Osteoblast (primary cell): ENCODE measurements at places on chromosomes 6 and 20. TPM values are rescaled to one million over a fixed set of nuclear protein-coding genes. Genes with fewer than 3 reads are reported as not detected.

DNA sequence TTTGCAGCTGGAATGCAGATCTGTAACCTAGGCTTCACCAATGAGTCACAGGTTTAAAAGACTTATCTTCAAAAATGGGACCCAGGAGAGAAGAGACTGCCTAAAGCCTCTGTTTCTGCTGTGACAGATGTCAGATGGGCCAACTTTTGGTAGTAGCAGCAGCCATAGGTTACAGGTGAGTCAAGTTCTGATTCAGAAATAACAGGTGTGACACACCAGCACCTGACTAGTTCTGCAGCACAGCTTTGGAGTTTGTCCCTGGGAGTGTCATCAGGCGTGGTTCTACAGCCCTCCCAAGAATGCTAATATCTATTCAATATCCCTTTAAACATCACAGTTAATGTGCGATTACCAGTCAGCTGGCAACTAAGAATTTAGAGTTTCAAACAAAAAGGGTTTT lies 121.9 kb upstream of the BTN3A2 start:
- DNase-seq = no peak

GRCh38 chr6:131945971-131946370 lies 5.2 kb downstream of the CCN2 start:
- no peak for DNase-seq

GRCh38 chr6:53741034-53741823 lies 53.6 kb upstream of the LRRC1 start:
- DNase-seq = no peak

DNA sequence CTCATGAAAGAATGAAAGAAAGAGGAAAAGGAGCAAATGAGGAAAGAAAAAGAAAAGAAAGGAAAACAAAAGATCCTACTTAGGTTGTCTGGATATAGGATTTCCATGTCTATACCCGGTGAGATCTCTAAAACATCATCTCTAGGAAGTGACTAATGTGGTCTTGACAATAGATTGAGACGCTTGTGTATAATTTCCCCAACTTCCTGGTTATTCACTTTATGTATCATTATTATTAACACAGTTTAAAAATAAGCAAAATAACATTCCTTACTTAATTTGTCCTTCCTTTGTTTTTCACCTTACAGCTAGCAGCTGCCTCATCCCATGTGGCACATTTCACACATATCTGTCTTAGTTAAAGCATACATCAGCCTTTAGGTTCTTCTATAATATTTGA lies 27.0 kb downstream of the LAMA4 start:
- DNase-seq = no peak

DNA sequence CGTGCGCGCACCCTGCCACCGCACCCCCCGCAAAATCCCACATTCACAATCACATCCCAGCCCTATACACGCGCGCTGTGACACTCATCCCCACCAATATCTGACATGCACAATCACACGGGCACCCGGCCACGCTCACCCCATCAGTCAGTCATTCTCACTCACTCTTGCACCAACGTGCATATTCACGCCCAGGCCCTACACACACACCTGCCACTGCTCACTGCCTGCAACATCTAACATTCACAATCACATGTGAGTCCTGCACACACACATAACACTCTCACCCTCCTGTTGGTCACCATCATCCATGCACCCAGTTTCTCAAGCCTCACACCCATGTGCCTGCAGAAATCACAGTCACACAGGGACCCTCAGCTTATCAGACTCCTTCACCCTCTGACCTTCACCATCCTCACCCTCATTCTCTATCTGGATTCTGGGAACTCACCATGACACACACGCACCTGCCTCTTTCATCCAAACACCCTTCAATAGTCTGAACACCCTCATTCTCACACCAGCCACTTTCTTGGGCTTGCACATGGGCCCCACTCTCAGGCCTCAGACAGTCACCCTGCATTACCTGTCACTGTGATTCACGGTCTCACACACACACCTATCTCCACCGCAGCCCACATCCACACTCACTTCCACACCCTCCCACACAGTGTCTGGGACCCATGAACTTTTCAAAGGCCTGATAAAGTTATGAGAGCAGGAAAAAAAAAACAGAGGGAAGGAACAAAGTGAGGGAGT lies 748 bp upstream of the ATP9A start:
- no peak for DNase-seq

- DNase-seq = no peak
Measured at GRCh38 chr20:7231303-7231702, 463.8 kb downstream of the BMP2 start.

TRIM39 gene
- 12.1 and 14.5 TPM in 2 replicates for total RNA-seq

GRCh38 chr6:110613356-110613755 lies 136.9 kb upstream of the SLC22A16 start:
- no peak for DNase-seq

- no peak for DNase-seq
Measured at GRCh38 chr20:51831866-51832265, 29.5 kb upstream of the SALL4 start.

DNA sequence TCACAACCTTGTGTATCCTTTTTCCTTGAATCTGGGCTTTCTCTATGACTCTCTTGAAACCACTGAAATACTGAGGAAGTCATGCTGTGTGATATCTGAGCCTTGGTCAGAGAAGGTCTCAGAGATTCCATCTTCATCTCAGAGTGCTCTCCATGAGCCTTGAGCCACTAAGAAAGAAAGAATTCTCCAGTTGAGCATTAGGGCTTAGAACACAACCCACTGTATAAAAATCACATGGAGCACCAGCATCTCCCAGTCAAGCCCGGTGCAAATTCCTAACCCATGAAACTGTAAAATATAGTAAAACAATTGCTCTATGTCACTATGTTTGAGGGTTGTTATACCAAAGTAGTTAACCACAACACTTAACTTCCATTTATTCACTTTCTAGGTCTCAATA lies 181.4 kb downstream of the MOXD1 start:
- DNase-seq = peak; percentile 8

DNA sequence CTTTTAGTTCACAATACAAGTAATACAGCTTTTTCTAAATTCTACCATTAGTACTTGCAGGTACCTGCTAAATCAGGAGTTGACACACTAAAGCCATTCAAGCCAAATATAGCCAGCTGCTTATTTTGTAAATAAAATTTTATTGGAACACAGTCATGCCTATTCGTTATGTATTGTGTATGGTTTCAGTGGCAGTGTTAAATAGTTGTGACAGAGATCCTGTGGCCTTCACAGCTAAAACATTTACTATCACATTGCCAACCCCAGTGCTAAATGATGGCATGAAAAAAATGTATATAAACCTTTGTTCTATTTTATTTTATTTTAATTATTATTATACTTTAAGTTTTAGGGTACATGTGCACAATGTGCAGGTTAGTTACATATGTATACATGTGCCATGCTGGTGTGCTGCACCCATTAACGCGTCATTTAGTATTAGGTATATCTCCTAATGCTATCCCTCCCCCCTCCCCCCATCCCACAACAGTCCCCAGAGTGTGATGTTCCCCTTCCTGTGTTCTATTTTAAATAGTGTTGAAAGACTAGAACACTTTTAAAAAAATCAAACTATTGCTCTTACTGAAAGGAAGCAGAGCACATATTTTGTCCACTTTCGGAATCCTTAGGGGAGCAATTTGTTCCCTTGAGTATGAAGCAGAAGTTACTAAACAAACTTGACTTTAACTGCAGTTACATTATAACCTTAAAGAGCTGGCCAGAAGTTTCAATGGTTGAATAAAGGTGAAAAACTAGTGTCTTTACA lies 115.7 kb downstream of the PRIM2 start:
- DNase-seq = no peak

MED20 gene
- total RNA-seq = 27.4 and 30.8 TPM in 2 replicates

DNAH8 gene
- total RNA-seq = under 0.01 and 0.36 TPM in 2 replicates

- DNase-seq = peak; percentile 60
Measured at GRCh38 chr20:21100578-21101452, 5.3 kb downstream of the LINC00237 start.

DNA sequence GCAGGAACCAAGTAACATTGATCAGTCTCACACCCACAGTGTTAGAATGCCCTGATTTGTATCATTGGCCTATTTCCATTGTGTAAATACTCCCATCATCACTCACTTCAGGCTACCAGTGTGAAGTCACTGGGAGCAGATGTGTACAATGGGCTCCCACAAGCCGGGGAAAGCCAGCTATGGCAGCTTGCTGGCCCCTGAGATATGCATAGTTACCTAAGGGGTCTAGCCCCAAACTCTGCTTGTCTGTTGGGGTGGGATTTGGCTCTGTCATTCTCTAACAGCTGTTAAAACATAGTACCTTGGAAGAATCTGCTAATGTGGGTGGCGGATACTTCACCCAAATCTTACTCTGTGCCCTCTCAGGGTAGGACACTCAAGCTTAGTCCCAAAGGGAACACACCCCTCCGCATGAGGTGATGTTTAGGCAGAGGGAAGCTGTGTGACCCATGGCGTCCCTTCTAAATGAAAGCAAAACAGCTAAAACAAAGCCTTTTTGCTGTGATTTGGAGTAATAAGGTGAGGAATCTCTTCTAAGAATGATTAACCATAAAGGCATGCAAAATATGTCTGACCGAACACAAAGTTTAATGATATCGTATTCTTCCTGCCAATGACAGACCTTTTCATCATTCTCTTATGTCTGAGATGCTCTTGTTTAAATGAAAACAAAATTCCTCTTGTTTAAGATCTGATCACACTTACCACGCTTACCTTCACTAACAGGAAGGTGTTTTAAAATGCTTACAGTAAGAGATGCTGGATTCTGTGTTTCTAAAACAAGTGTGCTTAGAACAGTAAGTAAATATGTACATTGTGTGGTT lies 45.9 kb upstream of the PXDC1 start:
- DNase-seq = no peak

PI3 gene
- not detected in 2 replicates for total RNA-seq

DNA sequence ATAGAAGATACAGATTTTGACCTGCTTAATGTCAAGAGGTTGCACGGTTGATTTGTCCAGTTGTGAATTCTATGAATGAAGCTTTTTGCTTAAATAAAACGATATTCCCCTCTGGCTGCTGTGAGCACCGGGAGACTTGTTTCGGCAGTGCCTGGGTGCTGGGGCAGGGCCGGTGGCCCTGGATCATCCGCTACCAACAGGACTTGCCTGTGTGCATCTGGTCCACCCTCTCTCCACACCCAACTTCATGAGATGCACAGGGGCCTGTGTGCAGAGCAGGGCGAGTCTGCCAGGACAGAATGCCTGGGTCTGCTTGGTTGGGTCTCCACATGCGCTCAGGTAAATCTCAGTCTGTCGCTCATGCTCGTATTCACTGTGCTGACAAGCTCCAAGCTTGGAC lies 65.5 kb downstream of the TSHZ2 start:
- no peak for DNase-seq

LINC00237 gene
- not detected in 2 replicates for total RNA-seq

- peak; percentile 39 for DNase-seq
Measured at GRCh38 chr20:54345301-54345724, 130.1 kb upstream of the DOK5 start.

GRCh38 chr6:38445336-38445735 lies 194.4 kb downstream of the BTBD9 start:
- peak; percentile 57 for DNase-seq

DNA sequence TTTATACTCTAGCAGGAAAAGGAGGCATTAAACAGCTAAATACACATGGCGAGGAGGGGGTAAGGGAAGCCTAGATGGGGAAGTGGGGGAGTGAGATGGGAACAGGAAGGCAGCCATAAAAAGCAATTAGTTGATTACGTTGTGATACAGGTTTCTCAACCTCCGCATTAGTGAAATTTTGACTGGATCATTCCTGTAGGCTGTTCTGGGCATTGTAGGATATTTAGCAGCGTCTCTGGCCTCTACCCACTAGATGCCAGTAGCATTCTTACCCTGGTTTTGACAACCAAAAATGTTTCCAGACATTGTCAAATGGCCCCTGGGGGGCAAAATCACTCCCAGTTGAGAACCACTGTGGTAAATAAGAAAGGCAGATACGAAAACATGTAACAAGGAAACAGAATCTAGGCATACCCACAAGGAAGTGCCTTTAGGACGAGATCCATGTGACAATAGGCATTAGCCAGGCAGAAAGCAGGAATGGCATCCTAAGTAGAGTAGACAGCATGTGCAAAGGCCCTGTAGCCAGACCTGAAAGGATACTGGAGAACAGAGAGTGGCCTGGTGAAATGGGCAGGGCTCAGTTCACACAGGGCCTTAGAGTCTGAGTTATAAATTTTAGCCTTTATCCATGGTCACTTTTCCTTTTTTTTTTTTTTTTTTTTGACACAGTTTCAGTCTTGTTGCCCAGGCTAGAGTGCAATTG lies 25.8 kb upstream of the PTPN1 start:
- no peak for DNase-seq

DNA sequence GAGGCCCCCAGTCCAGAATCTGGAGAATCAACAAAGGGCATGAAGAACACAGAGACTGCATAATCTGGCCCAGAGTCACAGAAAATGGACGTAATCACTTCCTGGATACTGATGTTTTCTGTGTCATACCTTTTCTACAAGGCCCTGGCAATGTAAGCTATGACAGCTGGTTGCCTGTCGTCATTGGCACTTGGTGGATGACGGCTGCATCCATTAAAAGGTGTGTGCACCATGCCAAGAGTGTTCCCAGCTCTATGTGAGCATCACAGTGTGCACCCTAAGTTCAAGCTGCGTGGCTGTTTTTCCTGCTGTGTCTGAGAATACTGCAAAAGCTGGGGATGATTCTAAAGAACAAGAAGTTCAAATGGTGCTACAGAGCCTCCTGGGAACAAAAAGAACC lies 275.2 kb upstream of the CNR1 start:
- no peak for DNase-seq

PNLDC1 gene
- 0.29 TPM in 1 of 2 replicates, not detected in the other for total RNA-seq

- DNase-seq = no peak
Measured at GRCh38 chr20:4853757-4854560, 132.2 kb downstream of the PRND start.

DNA sequence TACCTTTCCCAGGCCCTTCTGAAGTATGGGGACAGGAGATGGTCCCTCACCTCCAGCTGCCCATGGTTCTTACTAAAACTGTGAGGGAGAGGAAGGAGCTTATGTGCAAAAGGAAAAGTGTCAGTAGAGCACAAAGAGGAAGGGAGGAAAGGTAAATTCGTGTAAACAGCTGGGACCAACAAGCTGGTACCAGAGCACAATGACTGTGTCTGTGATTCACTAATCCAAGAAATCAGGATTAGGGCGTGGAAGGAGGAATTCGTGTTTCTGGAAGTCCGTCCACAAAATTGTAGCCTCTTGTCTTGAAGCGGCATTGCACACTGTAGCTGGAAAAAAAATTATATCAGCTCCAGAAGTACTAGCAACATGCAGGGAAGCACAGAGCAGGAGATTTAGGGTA lies 129.0 kb upstream of the RREB1 start:
- no peak for DNase-seq

GRCh38 chr6:43909474-43910148 lies 139.6 kb downstream of the VEGFA start:
- DNase-seq = no peak

MAS1 gene
- total RNA-seq = under 0.01 TPM in 1 of 2 replicates, not detected in the other

PPP1R14C gene
- total RNA-seq = 3.6 and 3.8 TPM in 2 replicates

DNA sequence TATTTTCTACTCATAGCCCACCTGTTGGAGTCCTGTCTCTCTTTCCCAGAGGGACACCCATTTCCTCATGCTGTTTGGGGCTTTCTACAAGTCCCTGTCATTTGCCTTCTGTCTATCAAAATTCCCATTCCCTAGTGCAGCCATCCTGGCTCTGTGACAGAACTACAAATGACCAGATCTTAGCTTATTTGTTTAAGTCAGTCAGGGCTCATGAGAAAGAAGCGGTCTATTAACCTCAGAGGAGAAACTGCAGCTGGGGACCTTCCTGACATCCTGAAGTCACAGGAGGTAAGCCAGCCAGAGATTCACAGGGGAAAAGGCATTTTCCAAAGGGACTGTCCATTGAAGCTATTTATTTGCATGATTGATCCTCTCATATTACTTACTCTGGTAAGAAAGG lies 1.7 kb upstream of the COL9A1 start:
- DNase-seq = no peak

TREML2 gene
- not detected in 2 replicates for total RNA-seq

GRCh38 chr6:35154262-35154661 lies 13.1 kb upstream of the TCP11 start:
- DNase-seq = no peak

SPATS1 gene
- total RNA-seq = not detected in 2 replicates
